Spleen (tissue), 13 donors: ENCODE measurements at places on chromosomes 4 and X. TPM values are rescaled to one million over a fixed set of nuclear protein-coding genes. Genes with fewer than 3 reads are reported as not detected.

Gene CFAP47
- not detected for total RNA-seq

- DNase-seq: no peak
Measured at GRCh38 chrX:101774340-101774739, 114.7 kb upstream of the ARMCX2 start.

Gene AR
- 1.9 TPM for total RNA-seq

- peak; percentile 78 for DNase-seq
Measured at GRCh38 chrX:107324493-107325310, 118.3 kb downstream of the DNAAF6 start.
